ENCODE measurements at places on chromosomes 7 and 10.

GRCh38 chr7:96246919-96247318 is 75.0 kb downstream of the SLC25A13 start:
- DNase-seq = no peak

- no peak for DNase-seq
Observed at GRCh38 chr7:69625238-69625637, 27.0 kb downstream of the AUTS2 start.

- DNase-seq = no peak
Observed at GRCh38 chr10:133565441-133566294, at the start of gene SYCE1. Gene SYCE1 (minus strand): TSS chr10:133565583. CDS start chr10:133565529, 54 bp downstream.

DNA sequence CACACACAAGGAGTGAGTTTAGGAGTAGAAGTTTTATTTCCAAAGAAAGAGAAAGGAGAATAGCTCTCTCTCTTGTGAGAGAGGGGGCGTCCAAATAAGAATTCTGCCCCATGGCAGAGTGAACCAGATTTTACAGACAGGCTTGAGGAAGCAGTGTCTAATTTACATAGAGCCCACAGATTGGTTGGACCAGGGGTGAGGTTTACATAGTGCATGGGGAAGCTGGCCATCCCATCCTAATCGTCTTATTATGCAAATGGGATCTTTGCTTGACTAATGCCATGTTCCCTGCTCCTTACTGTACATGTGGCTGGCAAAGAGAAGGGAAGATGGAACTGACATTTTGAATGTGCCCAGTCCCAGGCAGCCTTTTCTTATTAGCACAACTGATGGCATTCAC is 60.0 kb upstream of the ACSM6 start:
- no peak for DNase-seq

GRCh38 chr10:107133656-107134055 is 30.9 kb downstream of the SORCS1 start:
- DNase-seq = no peak

- no peak for DNase-seq
Observed at GRCh38 chr7:42550706-42551470, 313.9 kb upstream of the GLI3 start.

GRCh38 chr7:94940241-94940640 is 32.8 kb downstream of the PPP1R9A start:
- DNase-seq = no peak

GRCh38 chr10:28788762-28789161 is 111.4 kb downstream of the BAMBI start:
- no peak for DNase-seq

Data from vagina (tissue), 2 donors.